ENCODE measurements at places on chromosomes 2 and 18.

GRCh38 chr2:192183296-192183695 lies 11.4 kb downstream of the TMEFF2 start:
- DNase-seq, result no peak

- DNase-seq, result no peak
Observed at GRCh38 chr2:24412812-24413211, 52.5 kb upstream of the ITSN2 start.

GRCh38 chr2:72841462-72842125 lies 15.8 kb upstream of the EXOC6B start:
- no peak for DNase-seq

DNA sequence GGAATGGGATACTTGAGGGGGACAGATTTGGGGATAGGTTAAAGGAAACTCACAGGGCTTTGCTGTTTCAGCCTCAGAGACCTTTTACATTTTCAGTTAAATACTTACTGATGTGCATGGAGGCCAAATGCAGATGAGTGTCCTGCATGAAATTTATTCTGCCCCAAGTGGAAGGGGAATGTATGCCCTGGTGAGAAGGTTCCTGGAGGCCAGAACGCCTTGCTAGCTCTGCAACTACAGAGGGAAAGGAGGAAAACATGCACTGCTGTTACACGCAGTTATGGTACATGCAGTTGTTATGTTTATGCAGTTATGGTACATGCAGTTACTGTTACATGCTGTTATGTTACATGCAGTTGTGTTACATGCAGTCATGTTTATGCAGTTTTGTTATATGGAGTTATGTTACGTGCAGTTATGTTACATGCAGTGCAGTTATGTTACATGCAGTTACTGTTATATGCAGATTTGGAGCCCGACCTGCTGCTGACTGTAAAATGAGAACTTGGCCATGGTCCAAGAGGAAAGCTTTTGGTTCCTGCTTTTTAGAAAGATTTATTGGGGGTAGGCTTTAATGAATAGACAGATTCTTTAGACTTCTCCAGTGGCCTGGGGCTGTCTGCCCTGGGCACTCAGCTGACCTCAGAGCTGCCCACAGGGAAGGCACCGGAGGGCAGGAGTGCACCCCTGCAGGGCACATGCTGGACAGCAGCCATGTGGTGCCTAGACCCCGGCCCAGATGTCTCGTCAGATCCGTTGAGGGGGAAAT lies 84.1 kb downstream of the LDLRAD4 start:
- DNase-seq, result no peak

DNA sequence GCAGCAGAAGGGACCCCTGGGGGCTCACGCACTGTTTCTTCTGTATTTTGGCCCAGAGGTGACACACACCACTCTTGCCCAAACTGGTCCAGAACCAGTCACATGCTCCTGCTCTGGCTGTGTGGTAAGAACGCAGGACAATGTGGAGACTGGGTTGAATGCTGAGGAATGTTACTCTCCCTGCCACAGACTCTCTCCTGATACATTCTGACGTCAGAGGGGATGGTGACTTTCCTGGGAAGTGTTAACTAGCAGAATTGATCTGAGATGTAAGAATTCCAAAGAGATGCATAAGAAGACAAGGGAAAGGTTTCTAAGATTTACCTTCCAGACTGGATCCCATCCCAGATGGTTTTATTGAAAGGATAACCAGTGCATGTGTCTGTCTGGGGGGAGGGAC lies 100.8 kb downstream of the ASB1 start:
- no peak for DNase-seq

DNA sequence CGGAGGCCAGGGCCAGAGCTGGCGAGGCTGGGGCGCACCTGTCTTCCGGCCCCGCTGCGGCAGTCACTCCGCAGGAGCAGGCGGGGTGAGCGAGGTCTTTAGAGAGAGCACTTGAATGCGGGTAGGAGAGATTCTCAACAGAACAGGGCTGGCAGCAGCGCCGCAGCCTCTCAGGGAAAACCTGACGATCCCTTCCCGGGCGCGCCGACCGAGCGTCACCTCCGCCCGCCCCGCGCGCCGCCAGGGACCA lies 526 bp downstream of the PRKRA start:
- no peak for DNase-seq

DNA sequence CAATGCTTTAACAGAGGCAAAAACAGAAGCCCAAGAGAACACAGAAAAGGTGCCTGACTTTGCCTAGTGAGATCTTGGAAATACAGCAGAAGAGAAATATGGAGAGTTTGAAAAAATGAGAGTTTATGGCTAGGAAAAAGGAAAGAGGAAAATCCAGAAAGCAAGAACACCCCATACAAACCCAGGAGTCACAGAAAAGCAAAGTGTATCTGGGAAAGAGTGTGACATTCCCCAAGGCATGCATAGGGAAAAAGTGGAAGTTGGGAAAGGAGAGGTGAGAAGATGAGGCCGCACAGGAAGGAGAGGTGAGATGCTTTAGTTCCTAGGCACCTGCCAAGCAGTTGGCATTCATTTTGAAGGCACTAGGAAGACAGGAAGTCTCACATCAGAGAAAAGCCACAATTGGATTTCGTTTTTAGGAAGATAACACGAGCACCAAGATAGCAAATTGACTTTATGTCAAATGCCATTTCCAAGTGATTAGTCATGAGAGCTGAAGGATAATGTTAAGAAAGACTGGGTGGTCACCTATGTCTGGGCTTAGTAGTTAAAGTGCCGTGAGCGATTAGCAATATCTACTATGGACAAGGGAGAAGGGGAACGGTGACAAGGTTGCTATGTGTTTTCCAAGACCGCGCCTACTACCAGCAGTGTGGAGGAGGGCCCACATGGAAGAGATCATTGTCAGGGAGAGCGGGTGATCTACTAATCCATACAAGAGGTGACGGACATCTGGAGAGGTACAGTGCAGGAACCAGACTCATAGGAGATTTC lies 224.1 kb upstream of the PARD3B start:
- DNase-seq, result no peak

DNA sequence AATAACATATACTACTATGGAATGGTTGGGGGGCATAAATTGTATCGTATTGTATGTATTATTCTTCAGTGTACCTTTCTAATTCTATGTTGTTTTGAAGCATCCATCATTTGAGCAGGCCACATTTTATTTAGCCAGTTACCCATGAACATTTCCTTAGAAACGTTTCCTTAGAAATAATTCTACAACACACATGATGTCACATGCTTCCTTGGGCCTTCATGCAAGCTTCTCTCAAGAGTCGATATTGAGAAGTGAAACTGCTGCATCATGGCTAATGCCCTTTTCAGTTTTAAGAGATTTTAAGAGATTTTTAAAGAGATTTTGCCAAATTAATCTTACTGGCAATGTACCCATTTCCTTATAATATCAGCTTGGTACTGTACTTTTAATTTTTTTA lies 63.9 kb downstream of the ALPK2 start:
- no peak for DNase-seq

DNA sequence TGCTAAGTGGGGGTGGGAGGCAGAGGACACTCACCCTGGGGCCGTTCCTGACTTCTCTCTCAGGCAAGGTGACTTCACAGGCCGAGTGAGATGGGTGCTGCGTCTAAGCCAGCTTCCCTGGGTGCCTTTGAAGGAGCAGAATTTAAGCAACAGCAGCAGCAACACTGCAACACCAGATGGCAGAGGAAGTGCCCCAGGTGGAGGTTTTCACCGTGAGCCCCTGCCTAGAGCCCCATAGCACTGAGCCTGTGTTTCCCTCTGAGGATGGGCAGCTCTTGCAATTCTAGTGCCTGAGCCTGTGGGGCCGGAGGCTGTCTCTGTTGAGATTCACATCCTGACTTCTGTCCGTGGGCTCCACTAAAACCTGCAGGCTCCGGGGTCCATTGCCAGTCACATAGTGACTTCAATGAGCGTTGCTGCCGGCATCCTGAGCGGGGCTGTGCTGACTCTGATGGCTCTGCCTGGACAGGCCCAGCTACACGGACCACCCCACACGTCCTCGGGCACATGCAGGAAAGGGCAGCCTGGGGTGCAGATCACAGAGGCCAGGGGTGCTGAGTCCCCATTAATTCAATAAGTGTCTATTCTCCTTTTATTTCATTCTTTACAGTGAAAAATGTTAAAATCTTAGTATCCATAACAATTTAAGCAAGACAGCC lies 218.8 kb downstream of the SNTG2 start:
- no peak for DNase-seq

DNA sequence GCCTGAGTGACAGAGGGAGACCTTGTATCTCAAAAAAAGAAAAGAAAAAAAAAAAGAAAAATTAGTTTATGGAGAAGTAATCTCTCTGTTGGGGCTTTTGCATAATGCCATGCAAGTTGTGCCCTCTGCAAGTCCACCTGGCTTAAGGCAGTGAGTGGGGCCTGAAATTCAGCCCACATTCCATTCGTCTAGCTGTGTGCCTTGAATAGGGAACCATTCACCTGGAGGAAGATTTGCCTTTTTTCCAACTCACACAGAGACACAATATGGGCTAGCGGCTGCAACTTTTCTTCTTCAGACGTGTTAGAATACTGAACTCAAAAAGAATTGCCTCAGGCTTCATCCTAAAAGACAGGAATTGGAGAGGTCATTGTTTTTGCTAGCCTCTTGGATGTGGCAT lies 160.0 kb upstream of the STON1 start:
- DNase-seq, result no peak

GRCh38 chr2:187525163-187525900 lies 28.9 kb downstream of the TFPI start:
- no peak for DNase-seq

GRCh38 chr2:238513346-238513745 lies 86.6 kb downstream of the ASB1 start:
- no peak for DNase-seq

- no peak for DNase-seq
Observed at GRCh38 chr2:241289597-241289996, 25.9 kb downstream of the HDLBP start.

DNA sequence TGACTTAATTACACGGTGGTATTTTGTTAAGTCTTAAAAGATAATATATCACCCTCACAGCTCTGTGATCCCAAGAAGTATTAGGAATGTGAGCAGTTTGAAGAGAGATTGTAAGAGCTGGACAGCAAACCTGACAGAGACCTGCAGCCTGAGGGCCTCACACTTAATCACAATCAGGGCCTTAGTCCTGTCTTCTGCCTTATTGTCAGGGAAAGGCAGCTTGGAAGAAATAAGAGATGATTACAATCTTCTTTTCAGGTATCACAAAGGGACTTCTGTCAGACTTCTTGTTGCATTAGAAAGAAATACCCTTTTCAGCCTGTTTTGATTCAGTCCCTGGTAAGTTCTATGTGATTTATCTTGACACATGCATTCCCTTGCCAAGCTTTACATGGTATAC lies 1433.8 kb upstream of the SLC39A10 start:
- no peak for DNase-seq

- DNase-seq, result no peak
Observed at GRCh38 chr2:177767768-177768167, 304.8 kb downstream of the PDE11A start.

- no peak for DNase-seq
Observed at GRCh38 chr18:54162431-54162830, 62.0 kb downstream of the MBD2 start.

GRCh38 chr2:76128622-76129021 lies 417.9 kb upstream of the GCFC2 start:
- DNase-seq, result no peak

GRCh38 chr2:159939946-159940345 lies 122.5 kb downstream of the PLA2R1 start:
- no peak for DNase-seq
